ENCODE measurements at places on chromosomes 12 and 14.

DNA sequence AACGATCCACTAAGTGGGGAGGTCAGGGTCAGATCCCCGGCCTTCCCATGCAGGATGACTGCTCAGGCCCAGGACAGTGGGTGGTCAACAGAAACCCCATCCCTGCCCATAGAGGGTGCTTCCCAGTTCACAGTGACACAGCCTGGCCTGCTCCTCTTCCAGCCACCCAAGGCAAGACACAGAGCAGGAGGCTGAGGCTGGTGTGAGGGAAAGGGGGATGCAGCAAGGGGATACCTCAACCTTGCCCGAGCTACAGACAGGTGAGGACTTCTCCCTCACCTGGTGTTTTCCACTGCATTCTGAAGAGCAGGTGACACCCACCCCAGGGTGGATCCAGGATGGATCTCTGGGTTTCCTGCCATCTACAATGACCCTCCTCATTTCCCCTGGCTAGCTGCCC, 106.7 kb downstream of the KIF26A start:
- DNase-seq: no peak

GRCh38 chr12:67364228-67364627, 95.1 kb downstream of the CAND1 start:
- no peak for DNase-seq

GRCh38 chr12:112303004-112303403, 79.2 kb downstream of the HECTD4 start:
- no peak for DNase-seq

- DNase-seq: no peak
Observed at GRCh38 chr12:15706010-15706676, 83.0 kb downstream of the EPS8 start.

DNA sequence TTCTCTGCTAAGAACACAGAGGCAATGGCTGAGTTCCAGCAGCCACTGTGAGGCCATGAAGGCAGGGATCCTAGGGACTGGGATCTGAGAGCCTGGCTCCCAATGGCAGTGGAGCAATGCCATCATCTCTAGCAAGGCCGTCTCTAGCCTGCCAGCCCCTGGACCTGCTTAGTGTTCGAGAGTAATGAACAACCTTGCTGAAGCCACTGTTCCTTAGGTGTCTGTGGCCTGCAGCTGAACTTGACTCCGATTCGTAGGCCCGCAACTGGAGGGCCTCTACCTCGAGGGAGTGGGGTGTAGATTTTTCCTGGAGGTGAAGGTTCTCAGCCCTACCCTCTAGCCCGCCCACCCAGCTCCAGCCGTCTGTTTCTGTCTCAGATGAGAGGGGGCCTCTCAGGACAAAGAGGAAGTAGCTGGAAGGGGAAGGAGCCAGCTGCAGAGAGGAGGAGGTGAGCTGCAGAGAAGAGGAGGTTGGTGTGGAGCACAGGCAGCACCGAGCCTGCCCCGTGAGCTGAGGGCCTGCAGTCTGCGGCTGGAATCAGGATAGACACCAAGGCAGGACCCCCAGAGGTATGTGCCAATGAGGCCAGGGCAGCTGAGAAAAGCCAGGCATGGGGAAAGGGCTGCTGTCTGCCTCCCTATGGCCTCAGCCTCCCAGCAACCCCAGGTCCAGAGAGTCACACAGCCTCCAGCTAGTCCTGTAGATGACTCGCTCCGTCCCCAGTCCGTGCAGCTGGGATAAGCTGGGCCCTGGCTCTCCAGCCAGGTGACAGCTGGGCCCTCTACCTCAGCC, at the start of gene PLD4:
Gene PLD4, plus strand, starts transcription at position 459 of the 793 bp plus-strand sequence. CDS start 2,262 bp downstream, outside the sequence.
- DNase-seq: no peak

GRCh38 chr12:53991077-53991460, 6.1 kb downstream of the HOXC10 start:
- no peak for DNase-seq

GRCh38 chr12:46998811-46999368, 80.5 kb upstream of the PCED1B start:
- no peak for DNase-seq

- DNase-seq: no peak
Observed at GRCh38 chr12:63980211-63980610, 135.7 kb downstream of the SRGAP1 start.

- DNase-seq: no peak
Observed at GRCh38 chr14:99042381-99043266, 229.4 kb downstream of the BCL11B start.

- DNase-seq: no peak
Observed at GRCh38 chr12:96208346-96208745, 14.2 kb downstream of the ELK3 start.

GRCh38 chr12:121921066-121921465, 2.7 kb downstream of the CFAP251 start:
- DNase-seq: no peak

DNA sequence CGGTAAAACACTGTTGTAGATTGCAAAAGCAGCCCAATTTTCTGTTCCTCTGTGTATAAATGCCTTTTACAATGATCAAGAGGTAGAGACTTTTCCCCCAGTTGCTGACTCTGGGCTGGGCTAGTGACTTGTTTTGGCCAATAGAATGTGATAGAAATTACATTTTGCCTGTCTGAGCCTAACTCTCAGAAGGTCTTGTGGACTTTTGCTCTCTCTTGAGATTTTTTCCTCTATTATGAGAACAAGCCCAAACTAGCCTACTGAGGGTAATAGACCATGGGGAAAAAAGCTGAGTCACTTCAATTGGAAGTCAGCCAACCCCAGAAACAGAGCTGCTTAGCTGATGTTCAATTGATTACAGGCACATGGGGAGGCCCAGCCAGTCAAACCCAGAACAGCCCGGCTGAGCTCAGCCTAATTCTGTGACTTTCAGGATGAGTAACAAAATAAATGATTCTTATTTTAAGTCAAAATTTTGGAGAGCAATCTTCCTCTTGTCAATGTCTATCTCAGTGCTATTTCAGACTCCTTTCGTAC, 61.4 kb downstream of the MYF5 start:
- DNase-seq: peak; percentile 2

GRCh38 chr14:89619596-89619995, 202.6 kb upstream of the FOXN3 start:
- DNase-seq: no peak

- DNase-seq: no peak
Observed at GRCh38 chr14:49405291-49405690, 180.9 kb downstream of the RPS29 start.

DNA sequence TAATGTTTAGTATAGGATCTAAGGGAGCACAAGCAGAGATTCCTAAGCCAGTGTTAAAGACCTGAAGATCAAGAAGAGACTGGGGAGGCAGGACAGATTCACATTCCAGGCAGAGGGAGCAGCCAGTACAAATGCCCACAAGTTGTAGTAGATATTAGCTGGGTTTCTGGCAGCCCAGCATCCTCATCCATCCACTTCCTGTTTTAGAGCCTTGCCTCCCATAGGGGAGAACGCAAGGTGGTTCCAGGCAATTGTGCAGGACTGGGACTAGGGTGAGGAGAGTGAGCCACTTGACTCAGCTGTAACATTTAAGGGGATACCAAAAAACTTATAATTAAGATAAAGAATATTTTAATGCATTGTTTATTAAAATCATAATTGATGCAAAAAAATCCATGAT, 71.3 kb upstream of the PSMA6 start:
- DNase-seq: no peak

- no peak for DNase-seq
Observed at GRCh38 chr14:101039031-101039754, 135.7 kb upstream of the RTL1 start.

DNA sequence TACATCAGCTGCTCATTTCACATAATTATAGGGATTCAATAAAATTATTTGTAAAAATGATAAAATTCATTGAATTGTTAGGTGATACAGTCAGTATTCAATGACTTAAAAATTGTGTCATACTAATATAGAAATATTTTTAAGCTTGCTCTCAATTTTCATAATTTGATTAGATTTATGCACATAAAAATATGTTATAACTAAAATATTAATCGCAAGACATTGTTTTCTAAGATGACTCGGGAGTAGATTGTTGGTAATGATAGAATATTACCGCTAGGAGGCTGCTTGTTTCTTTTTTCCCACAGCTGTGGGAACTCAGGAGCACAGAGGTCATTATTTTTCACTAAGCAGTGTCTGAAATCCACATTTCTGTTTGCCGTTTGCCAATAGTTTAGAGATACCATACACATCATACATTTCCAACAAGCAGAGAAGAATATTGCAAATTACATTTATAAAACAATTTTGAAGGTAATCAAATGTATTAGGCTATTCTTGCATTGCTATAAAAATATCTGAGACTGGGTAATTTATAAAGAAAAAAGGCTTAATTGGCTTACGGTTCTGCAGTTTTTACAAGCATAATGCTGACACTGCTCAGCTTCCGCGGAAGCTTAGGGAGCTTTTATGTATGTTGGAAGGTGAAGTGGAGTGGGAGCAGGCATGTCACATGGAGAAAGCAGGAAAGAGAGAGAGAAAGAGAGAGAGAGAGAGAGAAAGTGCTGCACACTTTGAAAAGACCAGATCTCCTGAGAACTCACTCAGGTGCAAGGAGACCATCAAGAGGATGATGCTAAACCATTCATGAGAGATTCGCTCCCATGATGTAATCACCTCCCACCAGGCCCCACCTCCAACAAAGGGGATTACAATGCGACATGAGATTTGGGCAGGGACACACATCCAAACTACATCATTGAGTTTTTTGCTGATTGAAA, 9.2 kb downstream of the CD69 start:
- DNase-seq: no peak

- peak; percentile 9 for DNase-seq
Observed at GRCh38 chr14:96362071-96362964, 823 bp downstream of the ATG2B start.

DNA sequence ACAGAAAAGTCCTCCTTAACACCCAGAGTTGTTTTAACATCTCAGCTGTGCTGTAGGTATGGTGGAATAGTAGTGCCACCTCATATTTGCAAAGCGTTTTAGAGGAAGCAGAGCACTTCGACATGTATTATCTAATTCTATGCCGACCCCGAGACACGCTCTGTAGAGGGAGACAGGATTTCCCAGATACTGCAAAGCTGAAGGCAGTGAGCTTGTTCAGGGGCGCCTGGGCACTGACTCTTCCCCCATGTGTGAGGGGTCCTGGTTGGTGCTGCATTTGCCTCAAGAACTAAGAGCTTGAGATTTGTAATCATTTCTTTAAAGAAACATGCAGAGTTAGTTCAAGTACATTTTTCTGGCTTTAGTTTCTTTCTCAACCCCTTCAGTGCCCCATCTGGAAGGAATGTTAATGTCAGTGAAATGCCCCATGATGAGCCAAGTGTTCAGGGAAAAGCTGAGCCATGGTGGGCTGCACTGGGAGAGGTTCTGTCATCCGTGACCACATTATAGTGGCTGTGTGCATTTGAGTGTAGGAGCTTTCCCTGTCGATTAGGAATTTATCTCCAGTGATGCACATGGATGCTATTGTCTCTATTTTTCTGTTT, 66.3 kb downstream of the MBIP start:
- no peak for DNase-seq

- no peak for DNase-seq
Observed at GRCh38 chr14:68379510-68380328, 413.1 kb downstream of the ZFP36L1 start.

DNA sequence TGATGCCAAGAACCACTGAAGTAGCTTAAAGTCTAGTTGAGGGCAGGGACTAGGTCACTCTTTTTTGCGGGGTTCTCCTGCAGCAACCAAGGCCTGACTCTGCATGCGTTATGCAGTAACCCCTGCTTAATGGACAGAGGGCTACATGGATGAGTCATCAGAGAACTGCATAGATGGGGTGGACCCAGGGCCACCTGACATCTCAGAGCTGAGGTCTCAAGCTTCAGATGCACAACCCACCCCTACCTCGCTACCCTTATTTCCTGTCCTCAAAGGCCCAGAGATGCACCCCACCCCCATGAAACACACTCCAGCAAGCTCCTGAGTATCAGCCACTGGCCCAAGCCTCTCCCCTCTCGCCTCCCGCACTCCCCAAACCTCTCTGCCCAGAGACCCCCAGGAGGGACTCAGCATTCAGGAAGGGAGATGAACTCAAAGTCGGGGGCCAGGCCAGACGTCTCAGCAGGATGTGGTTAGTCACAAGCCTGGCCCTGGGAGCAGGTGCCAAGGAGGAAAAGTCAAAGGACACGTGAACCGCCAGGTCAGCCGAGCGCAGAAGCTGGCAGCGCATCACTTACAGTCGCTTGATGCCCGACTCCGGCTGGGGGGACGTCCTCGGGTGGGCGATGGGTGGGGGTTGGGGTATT, 25.8 kb downstream of the SNRNP35 start:
- DNase-seq: no peak

- peak; percentile 9 for DNase-seq
Observed at GRCh38 chr12:130162267-130162666, at the start of gene FZD10. TSS of gene FZD10 (plus strand) at chr12:130162464. CDS start at chr12:130162943, 479 bp downstream.

GRCh38 chr12:75976113-75976512, 55.5 kb downstream of the PHLDA1 start:
- no peak for DNase-seq

DNA sequence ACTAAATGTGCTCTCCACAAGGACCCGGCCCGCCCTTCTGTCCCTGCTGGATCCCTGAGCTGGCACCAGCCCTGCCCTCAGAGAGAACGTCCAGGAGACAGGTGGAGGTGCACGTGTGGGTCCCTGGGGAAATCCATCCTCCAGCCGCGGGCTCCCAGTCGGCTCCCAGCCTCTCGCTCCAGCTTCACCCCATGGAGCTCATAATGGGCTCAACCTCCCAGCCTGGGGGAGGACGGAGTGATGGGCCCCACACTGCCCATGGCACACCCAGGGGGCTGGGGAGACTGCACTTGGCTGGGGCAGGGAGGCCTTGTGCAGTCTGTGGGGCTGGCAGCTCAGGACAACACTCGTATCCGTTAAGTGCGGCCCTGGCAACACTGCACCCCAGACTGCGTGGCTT, 250.5 kb downstream of the TMEM121 start:
- no peak for DNase-seq

DNA sequence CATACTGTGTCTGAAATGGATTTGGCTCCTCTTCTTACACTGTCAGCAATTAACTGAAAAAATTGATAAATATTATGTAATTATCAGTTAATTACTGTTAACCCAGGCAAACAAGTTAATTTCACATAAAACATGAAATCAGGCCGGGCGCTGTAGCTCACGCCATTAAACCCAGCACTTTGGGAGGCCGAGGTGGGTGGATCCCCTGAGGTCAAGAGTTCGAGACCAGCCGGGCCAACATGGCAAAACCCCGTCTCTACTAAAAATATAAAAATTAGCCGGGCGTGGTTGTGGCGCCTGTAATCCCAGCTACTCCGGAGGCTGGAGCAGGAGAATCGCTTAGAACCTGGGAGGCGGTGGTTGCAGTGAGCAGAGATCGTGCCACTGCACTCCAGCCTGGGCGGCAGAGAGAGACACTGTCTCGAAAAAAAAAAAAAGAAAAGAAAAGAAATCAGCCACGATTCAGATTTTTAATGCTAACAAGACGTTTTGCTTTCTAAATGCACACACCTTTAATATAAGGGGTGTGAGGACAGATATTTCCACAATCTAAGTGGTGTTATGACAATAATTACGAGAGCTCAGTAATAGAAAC, 473 bp upstream of the TMEM19 start:
- DNase-seq: no peak

DNA sequence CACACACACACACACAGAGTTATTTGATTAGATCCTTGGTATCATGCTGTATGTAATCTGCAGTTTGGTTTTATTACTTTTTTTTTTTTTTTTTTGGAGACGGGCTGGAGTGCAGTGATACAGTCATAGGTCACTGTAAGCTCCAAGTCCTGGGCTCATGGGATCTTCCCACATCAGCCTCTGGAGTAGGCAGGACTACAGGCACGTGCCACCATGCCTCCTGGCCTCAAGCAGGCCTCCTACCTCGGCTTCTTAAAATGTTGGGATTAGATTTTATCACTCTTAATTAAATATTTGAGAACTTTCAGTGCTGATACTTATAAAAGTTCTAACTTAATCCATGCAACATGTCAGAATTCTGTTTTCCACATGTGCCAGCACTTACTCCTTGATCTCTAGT, 31.3 kb upstream of the PSEN1 start:
- no peak for DNase-seq

- DNase-seq: no peak
Observed at GRCh38 chr12:54489857-54490256, 7.7 kb upstream of the NCKAP1L start.

Data from C1 segment of cervical spinal cord (tissue), 14 donors.